ENCODE measurements at places on chromosomes 11 and 22.

DNA sequence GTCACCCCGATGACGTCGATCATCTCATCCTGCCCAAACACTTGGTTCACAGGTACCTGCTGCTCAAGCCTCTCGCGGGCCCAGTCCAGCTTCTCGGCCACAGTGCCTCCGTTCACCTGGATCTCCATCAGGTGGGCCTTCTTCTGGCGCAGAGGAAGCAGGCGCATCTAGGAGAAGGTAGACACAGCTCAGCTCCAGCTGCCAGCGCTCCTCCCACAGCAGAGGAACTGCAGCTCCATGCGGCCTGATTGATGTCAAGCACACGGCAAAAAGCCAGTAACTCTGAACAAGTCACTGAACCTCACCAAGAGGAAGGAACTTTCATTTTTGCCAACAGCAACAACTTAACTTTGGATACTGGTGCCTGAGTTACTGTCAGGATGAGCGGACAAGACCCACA, 4.0 kb downstream of the RPL3 start:
- DNase-seq: no peak

DNA sequence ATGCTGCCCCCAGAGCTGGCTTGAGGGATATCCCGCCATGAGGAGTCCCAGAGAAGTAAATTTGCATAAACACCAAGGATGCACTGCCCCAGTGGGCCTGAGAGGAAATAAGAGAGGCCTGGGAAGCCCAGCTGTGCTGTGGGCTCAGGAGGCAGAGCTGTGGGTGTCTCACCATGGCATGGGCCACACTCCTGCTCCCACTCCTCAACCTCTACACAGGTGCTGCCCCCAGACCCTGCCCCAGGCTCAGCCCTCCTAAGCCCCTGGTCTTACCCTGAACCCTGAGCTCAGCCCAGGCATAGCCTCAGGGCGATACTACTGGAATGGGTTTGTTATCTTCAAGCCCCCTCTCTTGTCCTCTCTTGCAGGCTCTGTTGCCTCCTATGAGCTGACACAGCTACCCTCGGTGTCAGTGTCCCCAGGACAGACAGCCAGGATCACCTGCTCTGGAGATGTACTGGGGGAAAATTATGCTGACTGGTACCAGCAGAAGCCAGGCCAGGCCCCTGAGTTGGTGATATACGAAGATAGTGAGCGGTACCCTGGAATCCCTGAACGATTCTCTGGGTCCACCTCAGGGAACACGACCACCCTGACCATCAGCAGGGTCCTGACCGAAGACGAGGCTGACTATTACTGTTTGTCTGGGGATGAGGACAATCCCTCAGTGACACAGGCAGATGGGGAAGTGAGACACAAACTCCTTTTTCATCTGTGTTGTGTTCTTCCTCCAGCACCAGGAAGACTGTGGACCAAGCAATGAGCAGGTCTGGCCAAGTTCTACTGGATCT, 59.9 kb downstream of the GGTLC2 start:
- no peak for DNase-seq

DNA sequence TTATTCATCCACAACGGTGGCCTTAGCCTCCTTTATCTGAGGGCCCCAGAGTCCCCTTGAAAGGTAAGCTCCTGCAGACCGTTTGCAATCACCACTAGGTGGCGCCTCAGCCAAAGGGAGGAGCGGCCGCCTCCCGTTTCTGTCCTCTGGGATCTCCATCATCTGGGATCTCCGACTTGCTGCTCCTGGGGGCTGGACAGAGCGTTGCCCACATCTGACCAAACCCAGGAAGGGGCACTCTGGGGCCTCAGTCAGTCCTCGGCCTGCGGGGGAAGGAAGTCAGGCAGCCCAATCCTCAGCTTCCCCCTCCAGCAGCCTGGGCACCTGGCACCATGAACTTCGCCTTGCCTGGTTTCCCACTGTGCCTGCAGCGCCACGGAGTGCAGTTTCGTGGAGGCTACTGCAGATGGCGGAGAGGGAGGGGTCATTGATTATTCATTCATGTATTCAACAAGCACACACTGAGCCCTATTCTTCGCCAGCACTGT, 23.5 kb downstream of the TP53I11 start:
- no peak for DNase-seq

- DNase-seq: no peak
Measured at GRCh38 chr22:42637555-42637954, 2.8 kb downstream of the ATP5MGL start.

DNA sequence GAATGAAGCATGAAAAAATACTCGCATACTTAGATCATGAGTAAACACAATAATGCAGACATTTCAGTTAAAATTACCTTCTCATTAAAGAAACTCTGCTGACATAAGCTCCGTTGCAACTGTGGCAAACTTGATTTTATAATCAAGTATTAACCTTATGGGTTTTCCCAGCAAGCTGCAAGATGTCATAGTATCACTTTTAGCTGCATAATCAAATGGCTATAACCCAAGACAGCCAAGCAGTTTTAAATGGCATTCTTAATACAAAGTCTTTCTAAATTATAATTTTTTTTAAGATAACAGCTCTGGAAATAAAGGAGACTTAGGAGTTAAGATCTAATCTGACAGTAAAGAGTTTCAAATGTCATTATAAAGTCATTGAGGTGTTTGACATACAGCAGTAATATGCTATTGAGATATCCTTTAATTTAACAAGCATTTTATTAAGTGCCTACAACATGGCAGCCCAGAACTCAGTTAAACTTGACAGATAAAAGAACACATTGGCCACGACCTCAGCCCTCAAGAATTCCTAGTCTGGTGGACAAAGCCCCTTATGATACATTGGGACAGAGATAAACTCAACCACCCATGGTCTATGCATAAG, 163.1 kb upstream of the FAT3 start:
- no peak for DNase-seq

DNA sequence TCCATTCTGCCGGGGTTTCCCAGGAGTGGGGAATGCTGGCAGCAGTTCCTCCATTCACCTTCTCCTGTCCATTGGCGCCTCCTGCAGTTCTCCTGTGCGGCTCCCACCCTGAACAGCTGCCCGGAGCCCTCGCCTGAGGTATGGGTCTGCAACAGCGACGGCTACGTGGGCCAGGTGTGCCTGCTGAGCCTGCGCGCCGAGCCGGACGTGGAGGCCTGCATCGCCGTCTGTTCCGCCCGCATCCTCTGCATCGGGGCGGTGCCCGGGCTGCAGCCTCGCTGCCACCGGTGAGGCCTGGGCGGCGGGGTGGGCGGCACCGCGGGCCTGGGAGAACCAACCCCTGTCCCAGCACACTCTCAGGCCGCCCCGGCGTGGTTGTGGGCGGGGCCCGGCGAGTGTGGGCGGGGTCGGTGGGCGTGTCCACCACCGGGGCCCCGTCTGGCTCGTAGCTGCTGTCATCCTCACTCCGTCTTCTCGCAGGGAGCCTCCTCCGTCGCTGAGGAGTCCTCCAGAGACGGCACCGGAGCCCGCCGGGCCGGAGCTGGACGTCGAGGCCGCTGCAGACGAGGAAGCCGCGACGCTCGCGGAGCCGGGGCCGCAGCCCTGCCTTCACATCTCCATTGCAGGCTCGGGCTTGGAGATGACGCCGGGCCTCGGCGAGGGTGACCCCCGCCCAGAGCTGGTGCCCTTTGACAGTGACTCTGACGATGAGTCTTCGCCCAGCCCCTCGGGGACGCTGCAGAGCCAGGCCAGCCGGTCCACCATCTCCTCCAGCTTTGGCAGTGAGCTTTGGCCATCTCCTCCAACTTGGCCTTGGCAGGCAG, 14.0 kb upstream of the RELT start:
- DNase-seq: no peak

DNA sequence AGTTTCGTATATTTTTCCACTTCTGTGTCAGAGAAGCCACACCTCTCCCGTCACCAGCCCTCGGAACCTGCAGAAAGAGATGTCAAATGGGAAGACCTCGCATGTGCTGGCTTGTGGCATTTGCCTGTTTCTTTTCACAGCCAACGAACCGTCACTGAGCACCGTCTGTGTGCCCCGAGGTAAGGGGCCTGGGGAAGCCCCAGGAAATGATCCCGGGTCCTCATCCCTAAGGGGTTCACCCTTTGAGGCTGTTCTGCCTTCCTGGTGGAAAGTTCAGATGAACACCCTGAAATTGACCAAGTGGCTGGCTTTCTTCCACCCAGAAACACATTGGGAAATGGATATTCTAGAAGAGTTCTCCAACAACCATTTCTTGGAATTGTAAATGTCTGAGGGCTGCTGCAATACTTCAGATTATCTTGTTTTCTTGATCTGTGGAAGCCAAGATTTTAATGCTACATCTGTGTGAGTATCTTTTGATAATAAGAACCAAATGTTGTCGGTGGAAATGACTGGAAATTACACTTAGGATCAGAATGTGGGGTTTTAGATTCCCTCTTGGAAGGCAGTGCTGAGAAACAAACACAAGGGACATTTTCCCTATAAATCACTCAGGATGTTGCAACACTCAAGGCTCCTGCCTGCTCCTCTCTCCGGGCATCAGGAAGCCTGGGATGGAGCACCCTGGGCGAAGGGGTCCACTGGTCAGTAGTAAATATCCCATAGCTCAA, 37.6 kb downstream of the RIBC2 start:
- DNase-seq: no peak

- no peak for DNase-seq
Measured at GRCh38 chr11:117677729-117678310, 119.2 kb downstream of the DSCAML1 start.

- DNase-seq: no peak
Measured at GRCh38 chr11:92890846-92891245, 78.6 kb upstream of the MTNR1B start.

DNA sequence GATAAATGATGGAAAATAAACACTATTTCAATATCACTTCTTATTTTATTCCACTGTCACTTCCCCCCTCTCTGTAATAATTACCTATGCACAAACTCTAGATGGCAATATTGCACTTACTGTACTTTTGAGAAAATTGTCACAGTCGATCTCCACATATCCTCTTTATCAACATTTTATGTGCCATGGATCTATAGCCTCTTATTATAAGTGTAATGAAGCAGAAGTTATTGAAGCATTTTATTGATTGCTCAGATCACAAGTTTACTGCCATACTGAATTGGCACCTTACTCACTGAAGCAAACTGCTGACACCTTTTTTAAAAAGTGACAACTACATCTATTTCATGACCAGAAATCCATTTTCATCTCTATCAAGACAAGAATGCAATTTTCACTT, 133.4 kb downstream of the DCDC1 start:
- no peak for DNase-seq

DNA sequence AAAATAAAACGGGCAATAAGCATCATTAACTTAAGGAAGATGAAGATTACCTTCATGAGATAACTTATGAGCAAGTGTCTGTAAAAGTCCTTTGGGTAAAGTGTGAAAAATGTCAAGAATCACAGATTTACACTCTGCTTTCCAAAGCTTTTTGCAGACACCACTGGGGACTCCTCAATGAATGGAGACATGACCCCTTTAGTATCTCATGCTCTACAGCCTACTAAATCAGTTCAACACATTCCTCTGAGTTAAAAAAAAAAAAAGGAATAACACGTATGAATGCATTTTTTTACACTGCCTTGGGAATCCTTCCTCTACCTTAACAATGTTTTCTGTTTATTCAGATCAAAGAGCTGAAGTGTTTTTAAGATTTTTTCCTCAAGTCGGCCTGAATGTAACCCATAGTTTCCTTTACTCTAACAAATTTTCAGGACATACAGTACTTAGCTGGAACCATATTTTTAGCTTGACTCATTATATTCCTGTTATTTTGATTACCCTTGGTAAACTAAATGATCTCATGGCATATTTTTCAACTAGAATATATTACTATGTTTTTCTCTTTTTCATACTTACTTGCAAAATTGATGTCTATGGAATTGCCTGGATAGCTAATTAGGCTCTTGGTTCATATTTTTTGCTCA, 25.9 kb upstream of the RAB30 start:
- DNase-seq: no peak

- DNase-seq: no peak
Measured at GRCh38 chr11:11843642-11844041, 1.9 kb downstream of the USP47 start.

DNA sequence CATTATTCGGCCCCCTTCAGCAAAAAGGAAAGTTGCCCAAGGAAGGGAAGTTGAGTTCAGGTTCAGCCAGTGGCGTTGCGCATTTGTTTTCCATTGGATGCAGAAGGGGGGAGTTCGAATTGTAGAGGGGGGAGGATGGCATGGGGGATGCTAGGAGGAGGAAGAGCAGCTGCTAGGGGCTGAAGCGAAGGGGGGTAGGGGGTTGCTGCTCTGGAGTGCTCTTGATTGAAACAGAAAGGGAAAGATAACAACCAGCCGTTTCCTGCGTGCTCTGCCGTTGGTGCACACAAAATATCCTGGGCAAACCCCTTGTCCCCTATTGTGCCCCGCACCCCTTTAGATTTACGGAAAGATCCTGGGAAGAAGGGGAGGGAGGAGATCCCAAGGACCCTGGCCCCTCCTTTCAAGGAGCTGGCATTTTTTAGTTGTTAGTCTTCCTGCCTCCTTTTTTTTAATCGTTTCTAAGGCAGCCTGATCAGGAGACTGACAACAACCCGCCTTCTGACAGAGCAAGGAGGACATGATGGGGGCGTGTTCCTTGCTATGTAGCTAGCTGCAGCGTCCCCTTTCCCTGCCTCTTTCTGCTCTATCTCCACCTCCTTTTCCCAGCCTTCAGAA, 2.1 kb downstream of the KMT2A start:
- DNase-seq: no peak

DNA sequence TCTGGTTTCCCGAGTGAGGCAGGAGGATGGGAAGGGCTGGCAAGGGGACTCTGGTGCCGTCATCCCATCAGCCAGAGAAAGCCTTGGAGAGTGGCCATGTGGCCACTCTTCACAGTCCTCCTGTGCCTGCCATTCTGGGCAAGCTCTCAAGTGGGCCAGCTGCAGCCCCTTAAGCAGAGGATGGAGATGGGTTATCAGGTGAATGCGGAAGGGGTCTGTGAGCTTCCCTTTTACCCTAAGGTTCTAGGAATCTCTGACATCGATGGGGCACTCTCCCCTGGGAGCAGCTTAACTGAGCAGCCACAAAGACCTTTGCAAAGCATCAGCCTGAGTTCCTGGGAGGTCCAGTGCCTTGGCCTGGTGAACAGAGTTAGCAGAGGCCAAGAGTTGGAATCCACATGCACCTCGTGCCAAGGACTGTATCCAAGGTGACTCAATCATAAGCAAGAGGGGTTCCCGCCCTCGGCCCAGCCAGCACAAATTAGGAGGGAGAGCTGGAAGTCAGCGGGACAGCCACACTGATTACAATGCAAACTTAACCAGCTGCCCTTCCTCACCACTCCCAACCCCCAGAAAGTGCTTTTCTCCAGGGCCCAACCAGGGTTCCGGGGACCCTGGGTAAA, 193.6 kb downstream of the BUD13 start:
- DNase-seq: no peak

GRCh38 chr11:78666675-78667160, 92.1 kb upstream of the NARS2 start:
- DNase-seq: no peak

GRCh38 chr22:26669060-26669481, 11.7 kb downstream of the MIAT start:
- no peak for DNase-seq

Measured in NCI-H1417 treated with DMSO at 0.1 percent for 48 hours (cell line).